Stimulated activated CD4-positive, alpha-beta T cell treated with anti-CD3 and anti-CD28 coated beads, Interleukin-4, amount 100 ng/mL, for 4 hours (primary cell): ENCODE measurements at places on chromosomes 2 and 18.

GRCh38 chr2:149205143-149205542 lies 125.2 kb upstream of the LYPD6 start:
- no peak for DNase-seq

- no peak for DNase-seq
Observed at GRCh38 chr2:189265696-189266320, 86.2 kb upstream of the COL5A2 start.

DNA sequence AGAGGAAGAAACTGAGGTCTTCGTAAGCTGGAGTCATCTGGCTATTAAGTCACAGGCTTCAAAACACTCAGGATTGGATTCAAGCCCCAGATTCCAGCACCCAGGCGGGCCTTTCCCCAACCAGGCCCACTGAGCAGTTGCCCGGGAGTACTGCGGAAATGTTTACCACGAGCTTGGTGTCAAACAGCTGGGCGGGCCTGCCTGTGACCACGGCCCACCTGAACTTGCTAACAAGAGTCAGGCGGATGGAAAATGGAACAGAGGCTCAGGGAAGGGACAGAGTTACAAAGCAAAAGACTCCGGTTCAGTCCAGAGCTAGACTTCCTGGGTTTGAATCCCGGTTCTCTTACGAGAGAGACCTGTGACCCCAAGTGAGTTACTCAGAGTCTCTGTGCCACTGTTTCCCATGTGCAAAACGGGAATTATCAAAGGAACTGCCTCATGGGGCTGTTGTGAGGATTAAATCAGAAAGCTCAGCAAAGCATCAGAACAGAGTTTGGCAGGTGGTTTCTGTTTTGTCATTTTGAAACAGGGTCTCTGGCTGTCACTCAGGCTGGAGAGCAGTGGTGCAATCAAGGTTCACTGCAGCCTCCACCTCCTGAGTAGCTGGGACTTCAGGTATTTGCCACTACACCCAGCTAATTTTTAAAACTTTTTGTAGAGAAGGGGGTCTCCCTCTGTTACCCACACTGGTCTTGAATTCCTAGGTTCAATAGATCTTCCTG lies 49.0 kb upstream of the TFCP2L1 start:
- DNase-seq, result no peak

GRCh38 chr2:40734797-40735196 lies 282.9 kb upstream of the SLC8A1 start:
- no peak for DNase-seq
